ENCODE measurements at places on chromosomes 5 and 9.

GRCh38 chr9:12539580-12539975 lies 153.6 kb upstream of the TYRP1 start:
- DNase-seq: no peak

DNA sequence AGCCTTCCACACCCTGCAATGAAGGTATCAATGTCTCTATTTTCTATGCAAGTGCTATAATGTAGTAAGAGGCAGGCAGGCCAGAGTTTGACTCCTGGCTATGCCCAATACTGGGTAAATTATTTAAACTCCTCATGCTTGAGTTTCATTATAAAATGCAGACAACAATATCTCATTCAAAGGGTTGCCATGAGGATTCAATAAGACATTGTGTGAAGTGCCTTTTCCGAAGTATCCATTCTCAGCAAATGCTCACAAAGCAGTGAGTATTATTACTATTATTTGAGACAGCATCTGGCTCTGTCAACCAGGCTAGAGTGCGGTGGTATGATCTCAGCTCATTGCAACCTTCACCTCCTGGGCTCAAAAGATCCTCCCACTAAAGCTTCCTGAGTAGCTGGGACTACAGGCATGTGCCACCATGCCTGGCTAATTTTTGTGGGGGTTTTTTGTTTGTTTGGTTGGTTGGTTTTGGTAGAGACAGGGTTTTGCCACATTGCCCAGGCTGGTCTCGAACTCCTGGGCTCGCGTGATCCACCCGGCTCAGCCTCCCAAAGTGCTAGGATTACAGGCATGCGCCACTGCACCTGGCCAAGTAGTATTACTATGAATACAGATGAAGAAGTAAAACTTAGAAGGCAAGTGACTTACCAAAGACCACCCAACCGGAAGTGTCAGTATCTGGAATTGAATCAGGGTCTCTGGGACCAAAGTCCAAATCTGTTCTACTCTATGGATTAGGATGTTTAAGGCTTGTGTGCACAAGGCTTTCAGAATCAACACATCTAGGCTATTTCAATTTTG lies 18.8 kb downstream of the ADAM19 start:
- DNase-seq: no peak

- no peak for DNase-seq
Measured at GRCh38 chr5:130350131-130350530, 445.9 kb downstream of the CHSY3 start.

DNA sequence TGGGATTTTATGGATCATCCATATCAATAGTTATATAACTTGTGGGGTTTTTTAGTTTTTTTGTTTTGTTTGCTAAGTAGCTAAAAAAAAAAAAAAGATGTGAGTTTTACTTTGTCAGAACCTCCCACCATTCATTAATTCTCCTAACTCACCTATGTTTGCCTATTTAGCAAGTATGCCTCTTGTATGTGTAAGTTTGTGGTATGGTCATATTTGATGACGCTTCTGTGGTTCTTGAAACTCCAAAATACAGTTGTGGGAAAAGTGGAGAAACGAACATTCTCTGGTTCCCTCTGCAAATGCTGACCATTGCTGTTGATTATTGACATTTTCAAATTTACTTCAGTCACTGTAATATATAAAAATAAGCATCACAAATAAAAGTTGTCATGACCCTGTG lies 75.7 kb downstream of the PBX3 start:
- DNase-seq: no peak

- DNase-seq: no peak
Measured at GRCh38 chr9:27451207-27451797, 72.8 kb upstream of the IFNK start.

DNA sequence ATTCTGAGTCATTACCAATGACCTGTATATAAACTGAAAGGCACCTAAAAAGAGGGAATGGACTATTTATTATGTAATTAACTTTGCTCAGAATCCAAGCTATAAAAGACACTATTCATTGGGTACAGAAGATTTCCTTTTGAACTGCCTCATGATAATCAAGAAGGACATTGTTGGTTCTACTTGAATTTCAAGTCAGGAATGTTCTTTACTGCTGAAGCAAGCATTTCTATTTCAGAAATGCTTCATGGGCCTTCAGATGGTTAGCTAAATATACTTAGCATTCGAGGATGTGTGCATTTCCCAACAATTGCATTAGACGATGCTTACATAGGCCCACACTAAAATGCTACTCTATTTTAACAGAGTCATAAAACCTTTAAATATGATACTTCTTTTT lies 658.2 kb upstream of the DMAC1 start:
- no peak for DNase-seq

DNA sequence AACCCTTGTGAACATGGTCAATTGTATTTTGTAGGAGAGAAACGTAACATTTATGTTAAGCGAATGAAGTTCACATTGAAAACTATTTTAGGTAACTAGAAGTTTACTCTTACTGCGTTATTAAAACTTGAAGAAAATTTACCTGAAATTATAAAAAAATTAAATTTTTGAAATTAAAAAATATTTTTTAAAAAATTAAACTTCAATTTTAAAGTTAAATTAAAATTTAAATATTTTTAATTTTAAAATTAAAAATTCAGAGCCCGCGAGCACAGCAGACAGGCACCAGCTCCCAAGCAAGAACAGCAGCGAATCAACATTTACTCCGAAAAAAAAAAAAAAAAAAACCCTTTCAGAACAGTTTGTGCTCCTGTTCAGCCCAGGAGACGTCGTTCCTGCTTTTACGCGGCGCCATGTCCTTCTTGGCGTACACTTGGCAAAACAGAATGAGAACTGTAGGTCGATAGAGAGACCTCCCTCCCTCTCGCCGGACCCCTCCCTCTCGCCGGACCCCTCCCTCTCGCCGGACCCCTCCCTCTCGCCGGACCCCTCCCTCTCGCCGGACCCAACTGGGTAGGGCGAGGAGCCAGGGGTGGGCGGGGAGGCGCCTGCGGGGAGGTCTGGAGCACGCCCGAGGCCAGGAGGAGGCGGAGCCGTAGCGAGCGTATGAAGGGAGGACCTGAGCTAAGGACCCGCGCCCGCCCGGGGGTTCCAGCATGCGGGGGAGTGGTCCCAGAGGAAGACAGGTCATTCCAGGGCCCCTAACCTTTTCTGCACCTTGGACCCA lies 235.8 kb downstream of the ROR2 start:
- DNase-seq: no peak

DNA sequence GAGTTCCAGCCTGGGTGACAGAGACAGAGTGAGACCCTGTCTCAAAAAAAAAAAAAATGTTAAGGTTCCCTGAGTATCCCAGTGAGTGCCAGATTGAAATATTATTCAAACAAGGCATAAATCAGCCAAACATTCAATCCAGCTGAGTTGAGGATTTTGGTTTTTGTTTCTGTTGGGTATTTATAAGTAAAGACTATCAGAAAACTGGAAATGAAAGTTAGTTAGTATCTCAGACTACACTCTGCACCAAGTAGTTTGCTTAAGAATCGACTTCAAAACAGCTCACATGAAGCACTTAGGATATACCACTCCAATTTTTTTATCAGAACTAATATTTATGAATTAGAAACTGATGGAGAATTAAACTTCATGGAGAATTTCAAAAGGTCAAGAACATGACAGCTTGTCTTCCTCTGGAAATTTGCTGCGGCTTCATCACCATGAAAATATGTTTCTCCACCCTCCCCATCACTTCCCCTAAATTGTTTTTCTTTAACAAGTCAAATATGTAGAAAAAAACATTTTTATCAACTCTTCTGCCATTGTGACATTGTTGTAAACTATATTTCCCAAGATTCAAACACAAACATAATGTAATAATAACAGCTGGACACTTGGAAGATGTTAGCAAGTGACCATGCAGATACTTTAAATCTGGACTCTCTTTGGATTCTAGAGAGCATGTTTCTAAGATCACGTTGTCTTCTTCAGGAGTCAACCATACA lies 110.0 kb upstream of the PTGER4 start:
- DNase-seq: no peak

DNA sequence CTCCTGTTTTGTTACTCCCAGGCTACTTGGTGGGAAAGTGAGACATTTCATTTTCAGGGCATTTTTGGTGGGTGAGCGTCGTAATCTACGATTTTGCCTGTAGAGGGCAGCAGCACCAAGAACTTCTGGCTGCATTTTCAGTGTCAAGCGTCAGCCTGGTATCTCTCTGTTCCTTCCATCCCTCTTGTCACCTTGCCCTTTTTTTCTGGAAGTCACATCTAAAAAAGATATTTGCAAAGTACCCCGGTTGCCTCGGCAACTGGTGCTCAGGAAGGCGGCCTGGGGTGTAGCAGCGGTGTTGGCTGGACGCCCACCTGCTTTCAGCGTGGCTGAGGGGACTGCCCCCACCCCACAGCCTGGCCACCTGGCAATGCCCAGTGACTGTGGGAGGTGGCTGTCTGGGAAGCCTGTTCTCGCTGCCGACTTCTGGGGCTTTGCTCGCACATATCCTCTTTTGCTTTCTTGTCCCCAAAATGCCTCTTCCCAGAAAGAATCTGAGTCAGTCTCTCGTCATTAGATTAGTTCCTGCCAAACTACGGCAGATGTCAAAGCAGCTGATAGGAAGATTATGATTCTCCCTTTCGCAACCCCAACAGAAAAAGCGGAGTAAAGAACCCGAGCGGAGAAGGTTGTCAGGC lies 84.5 kb downstream of the ACER2 start:
- DNase-seq: no peak

DNA sequence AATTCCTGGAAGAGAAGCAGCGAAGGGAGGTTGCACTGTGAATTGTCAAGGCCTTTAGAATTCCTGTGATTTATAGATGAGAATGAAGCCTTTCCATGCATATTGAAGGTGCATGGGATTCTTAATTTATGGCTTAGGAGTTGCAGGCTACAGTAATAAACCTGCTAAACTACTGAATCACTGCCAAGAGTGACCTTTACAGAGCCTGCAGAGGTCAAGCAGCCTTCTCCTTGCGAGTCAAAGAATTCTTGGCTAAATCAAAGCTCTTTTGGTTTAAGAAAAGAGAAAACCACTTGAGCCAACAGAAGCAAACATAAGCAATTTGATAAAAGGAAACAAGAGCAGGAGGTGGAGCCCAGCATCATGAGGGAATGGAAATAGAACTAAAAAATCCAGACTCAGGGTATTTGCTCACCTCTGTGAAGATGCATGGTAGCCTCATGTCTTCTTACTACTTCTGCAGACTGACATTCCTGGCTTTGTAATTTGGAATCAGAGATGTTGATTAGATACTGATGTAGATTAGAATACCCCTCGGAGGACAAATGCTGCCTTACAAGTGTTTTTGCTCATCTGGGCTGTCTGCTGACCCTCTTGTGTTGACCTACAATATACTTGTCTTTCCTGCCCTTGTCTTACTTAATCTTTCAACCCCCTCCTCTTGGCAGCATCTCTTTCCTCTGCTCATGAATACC lies 90.3 kb upstream of the IFNK start:
- DNase-seq: no peak
